ENCODE measurements at places on chromosomes 12 and 14.

DNA sequence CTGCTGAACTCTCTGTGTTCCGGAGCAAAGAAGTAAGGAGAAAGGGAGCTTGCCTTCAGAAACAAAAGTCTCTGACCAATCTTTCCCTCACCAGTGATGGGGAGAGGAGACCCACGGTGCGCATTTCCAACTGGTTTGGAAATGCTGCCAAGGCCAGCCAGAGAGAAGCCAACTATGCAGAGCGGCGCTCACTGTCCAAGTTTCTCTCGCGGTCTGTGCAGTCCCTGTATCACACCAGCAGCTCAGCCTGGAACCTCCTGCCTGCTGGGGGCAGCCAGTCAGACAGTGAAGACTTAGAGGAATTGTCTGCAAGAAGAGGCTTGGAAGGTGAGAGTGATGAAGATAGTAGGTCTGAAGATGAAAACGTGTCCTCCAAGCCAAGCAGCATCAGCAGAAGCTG, 206.2 kb downstream of the NAV3 start:
- DNase-seq = no peak

DNA sequence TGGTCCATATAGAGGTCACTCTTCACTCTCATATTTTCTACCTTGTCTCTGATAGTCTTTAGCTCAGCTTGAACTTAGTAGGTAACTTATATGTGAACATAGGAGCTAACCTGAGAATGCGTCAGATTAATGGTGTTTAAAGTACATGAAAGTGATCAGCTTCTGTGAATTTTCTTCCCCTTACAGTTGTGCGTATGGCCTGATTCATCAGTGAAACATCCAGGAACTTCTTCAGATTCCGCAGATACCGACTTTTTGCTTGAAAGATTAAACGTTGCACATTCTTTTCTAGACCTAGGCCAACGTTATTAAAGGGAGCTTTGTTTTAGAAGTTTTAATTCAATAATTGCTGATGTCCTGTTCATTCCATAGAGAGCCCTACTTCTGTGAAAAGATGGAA, 1945.1 kb upstream of the SEL1L start:
- no peak for DNase-seq

- DNase-seq = no peak
Observed at GRCh38 chr12:110965574-110965973, 45.2 kb upstream of the MYL2 start.

DNA sequence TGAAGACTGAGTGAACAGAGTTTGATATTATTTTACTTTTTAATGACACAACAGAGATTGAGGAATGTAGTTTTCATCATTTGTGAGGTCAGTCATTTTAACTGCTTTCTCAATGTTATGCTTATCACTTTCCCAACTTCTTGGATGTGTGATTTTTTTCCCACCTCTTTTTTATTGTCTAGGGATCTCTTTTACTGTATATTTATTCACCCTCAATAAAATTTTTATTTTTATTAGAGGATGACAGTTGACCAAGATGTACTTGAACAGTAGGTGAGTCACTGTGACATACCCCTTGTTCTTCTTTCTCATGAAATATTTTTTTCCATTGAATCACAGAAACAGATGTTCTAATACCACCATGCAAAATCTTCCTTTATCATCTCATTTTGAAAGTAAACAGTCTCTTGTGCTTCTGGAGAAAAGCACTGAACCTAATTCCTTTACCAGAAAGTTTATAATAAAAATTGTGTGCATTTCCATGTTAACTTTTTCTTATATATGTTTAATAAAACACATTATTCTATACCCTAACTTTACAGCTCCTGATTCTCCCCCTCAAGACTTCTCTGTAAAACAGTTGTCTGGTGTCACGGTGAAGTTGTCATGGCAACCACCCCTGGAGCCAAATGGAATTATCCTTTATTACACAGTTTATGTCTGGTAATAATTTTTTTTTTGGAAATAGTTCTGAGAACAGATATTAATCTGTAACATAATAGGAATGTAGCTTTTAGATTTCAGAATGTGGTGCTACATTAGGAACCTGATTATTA, 65.9 kb downstream of the PTPRQ start:
- DNase-seq = no peak

- DNase-seq = no peak
Observed at GRCh38 chr14:100539766-100540140, 47.5 kb downstream of the BEGAIN start.

GRCh38 chr12:130743606-130744005, 27.5 kb upstream of the RIMBP2 start:
- no peak for DNase-seq

GRCh38 chr12:57529831-57530230, 7.2 kb downstream of the MBD6 start:
- DNase-seq = no peak
